Mammary microvascular endothelial cell (primary cell): ENCODE measurements at places on chromosomes 11 and 22. TPM values are rescaled to one million over a fixed set of nuclear protein-coding genes. Genes with fewer than 3 reads are reported as not detected.

The NRXN2 gene
- total RNA-seq, result not detected in 2 replicates

The PATE4 gene
- not detected in 2 replicates for total RNA-seq

The MAP6 gene
- total RNA-seq, result 0.30 and 0.87 TPM in 2 replicates

The HOATZ gene
- total RNA-seq, result not detected in 2 replicates

The IRAG1 gene
- total RNA-seq, result 0.27 and 0.30 TPM in 2 replicates

The GALNT18 gene
- 26.4 and 27.9 TPM in 2 replicates for total RNA-seq

The VPREB1 gene
- total RNA-seq, result not detected in 2 replicates

The CSNK1E gene
- total RNA-seq, result 95.7 and 133 TPM in 2 replicates

The LRRC4C gene
- not detected in 2 replicates for total RNA-seq

The USP2 gene
- not detected in 2 replicates for total RNA-seq

The MS4A8 gene
- not detected in 2 replicates for total RNA-seq

The OR10A2 gene
- total RNA-seq, result not detected in 2 replicates

The C1QTNF4 gene
- total RNA-seq, result not detected in 2 replicates

The MMP1 gene
- total RNA-seq, result 3,905 and 4,119 TPM in 2 replicates

The MYEOV gene
- 10.7 and 14.1 TPM in 2 replicates for total RNA-seq

The GTSE1 gene
- 19.7 and 21.9 TPM in 2 replicates for total RNA-seq

The PRODH gene
- 0.20 TPM in 1 of 2 replicates, not detected in the other for total RNA-seq

The PKNOX2 gene
- total RNA-seq, result not detected in 2 replicates

The TNNT3 gene
- not detected in 2 replicates for total RNA-seq

The PTGDR2 gene
- not detected in 2 replicates for total RNA-seq

The LRRC55 gene
- total RNA-seq, result under 0.01 and 0.07 TPM in 2 replicates

The TMA7B gene
- total RNA-seq, result not detected in 2 replicates

The SCGB1D2 gene
- total RNA-seq, result not detected in 2 replicates

The VSIG10L2 gene
- not detected in 2 replicates for total RNA-seq

The OR2D2 gene
- total RNA-seq, result not detected in 2 replicates

The ZNHIT2 gene
- total RNA-seq, result 12.4 and 15.7 TPM in 2 replicates

The CARD16 gene
- 171 and 181 TPM in 2 replicates for total RNA-seq

The SHANK2 gene
- 0.07 TPM in 1 of 2 replicates, not detected in the other for total RNA-seq

The ART1 gene
- total RNA-seq, result not detected in 2 replicates

The DERL3 gene
- 0.07 and 3.1 TPM in 2 replicates for total RNA-seq

The MS4A12 gene
- not detected in 2 replicates for total RNA-seq

The RIMBP3B gene
- total RNA-seq, result not detected in 2 replicates

The DCHS1 gene
- total RNA-seq, result 22.5 and 23.9 TPM in 2 replicates

The ACTN3 gene
- not detected in 2 replicates for total RNA-seq

The OR5T3 gene
- not detected in 2 replicates for total RNA-seq

The FAM83F gene
- total RNA-seq, result not detected in 2 replicates

The ROBO4 gene
- total RNA-seq, result 405 and 425 TPM in 2 replicates

The CECR2 gene
- total RNA-seq, result 0.05 and 0.13 TPM in 2 replicates

The FGF19 gene
- total RNA-seq, result not detected in 2 replicates

The IGLL1 gene
- total RNA-seq, result not detected in 2 replicates

The CHADL gene
- total RNA-seq, result 3.1 and 3.8 TPM in 2 replicates

The KDM4D gene
- total RNA-seq, result 0.64 and 1.4 TPM in 2 replicates

The ACRV1 gene
- total RNA-seq, result not detected in 2 replicates

The IL18 gene
- total RNA-seq, result 0.13 and 1.5 TPM in 2 replicates

The SPON1 gene
- total RNA-seq, result 0.13 TPM in 1 of 2 replicates, not detected in the other

The AQP11 gene
- 0.20 and 0.33 TPM in 2 replicates for total RNA-seq

The OR8B2 gene
- total RNA-seq, result not detected in 2 replicates

The GRAP2 gene
- under 0.01 TPM in 1 of 2 replicates, not detected in the other for total RNA-seq

The MAJIN gene
- total RNA-seq, result not detected in 2 replicates

The MEN1 gene
- total RNA-seq, result 19.1 and 22.2 TPM in 2 replicates

The FIBIN gene
- not detected in 2 replicates for total RNA-seq

The TRAF6 gene
- 8.5 and 9.6 TPM in 2 replicates for total RNA-seq

The SUSD2 gene
- under 0.01 and 0.15 TPM in 2 replicates for total RNA-seq

The GSTT2 gene
- total RNA-seq, result 1.3 and 6.1 TPM in 2 replicates

The CHRM1 gene
- total RNA-seq, result 0.07 TPM in 1 of 2 replicates, not detected in the other

The ACR gene
- 0.40 TPM in 1 of 2 replicates, not detected in the other for total RNA-seq

The CHST1 gene
- total RNA-seq, result 2.9 and 3.9 TPM in 2 replicates

The SLC22A8 gene
- total RNA-seq, result not detected in 2 replicates
